Stimulated activated CD8-positive, alpha-beta memory T cell treated with anti-CD3 and anti-CD28 coated beads, Interleukin-15, amount 100 ng/mL, for 48 hours (primary cell): ENCODE measurements at places on chromosomes 1 and 21.

DNA sequence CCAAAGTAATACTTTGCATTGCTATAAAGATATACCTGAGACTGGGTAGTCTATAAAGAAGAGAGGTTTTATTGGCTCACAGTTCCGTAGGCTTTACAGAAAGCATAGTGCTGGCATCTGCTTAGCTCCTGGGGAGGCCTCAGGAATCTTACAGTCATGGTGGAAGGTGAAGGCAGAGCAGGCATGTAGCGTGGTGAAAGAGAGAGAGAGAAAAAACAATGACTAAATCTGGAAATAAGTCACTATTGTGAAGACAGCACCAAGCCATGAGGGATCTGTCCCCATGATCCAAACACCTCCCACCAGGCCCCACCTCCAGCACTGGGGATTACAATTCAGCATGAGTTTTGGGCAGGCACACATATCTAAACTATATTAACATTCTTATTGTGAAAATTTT lies 30.4 kb downstream of the SLC30A7 start:
- DNase-seq = no peak

GRCh38 chr1:224114787-224115175 lies 870 bp downstream of the FBXO28 start:
- no peak for DNase-seq

- no peak for DNase-seq
These were observed 51.5 kb downstream of the CAPN2 start for GRCh38 chr1:223763881-223764280.

GRCh38 chr21:36491209-36491910 lies 11.4 kb upstream of the CLDN14 start:
- DNase-seq = no peak

GRCh38 chr1:1084372-1085170 lies 10.5 kb upstream of the RNF223 start:
- no peak for DNase-seq

- no peak for DNase-seq
These were observed 19.7 kb upstream of the DIPK1A start for GRCh38 chr1:92980732-92981647.

GRCh38 chr1:39411526-39412478 lies 79.6 kb upstream of the BMP8A start:
- DNase-seq = no peak

- no peak for DNase-seq
These were observed 7.1 kb downstream of the PADI1 start for GRCh38 chr1:17212009-17212408.

- no peak for DNase-seq
These were observed 334.1 kb downstream of the RRAGC start for GRCh38 chr1:38525343-38526043.

DNA sequence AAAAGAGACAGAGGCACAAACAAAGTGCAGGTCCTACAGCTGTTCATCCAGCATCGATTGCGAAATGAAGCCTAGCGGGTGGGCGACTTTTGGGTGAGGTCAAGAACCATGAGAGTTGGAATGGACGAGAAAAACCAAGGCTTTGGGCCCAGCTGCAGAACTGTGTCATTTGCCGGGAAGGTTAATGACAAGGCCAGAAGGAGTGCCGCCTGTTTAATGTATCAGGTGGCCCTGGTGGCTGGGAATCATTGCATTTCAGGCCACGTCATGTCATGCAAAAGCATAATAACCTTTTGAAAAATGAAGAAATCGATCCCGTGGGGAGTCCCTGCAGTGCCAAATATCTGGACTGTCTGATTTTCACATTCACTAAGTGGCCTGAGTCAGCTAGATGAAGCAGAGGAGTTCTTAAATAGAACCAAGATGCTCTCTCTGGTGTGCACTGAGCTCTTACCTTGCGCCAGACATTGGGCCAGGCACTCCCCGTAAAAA lies 8.1 kb upstream of the RCC2 start:
- DNase-seq = no peak

GRCh38 chr1:10374442-10374860 lies 24.4 kb upstream of the PGD start:
- DNase-seq = no peak

DNA sequence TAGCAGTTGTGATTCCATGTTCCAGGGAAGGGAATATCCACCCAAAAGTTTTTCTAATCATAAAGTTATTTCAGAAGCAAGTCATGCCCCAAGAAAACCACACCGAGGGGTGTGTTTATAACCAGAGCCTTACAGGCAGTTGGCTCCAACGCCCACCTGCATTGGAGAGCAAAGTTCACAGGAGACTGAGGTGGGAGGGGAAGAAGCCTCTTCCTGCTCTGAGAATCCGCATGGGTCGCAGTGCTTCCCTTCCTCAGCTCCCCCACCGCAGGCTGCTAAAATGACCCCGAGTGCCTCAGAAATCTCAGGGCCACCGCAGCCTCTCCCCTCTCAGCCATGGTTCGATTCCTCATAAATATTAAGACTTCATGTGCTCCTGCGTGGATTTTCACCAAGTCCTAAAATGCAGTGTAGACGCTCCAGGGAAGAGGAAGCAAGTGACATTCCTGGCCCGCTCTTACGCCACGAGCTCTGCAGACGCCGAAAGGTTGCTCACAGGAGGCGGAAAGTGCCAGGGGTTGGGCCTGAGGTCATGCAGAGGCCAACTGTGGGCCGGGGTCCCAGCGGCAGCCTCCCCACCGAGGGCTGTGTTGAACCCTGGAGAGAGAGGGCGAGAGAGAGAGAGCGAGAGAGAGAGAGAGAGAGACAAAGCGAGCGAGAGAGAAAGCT lies 13.4 kb upstream of the SPSB1 start:
- peak; percentile 38 for DNase-seq

GRCh38 chr1:242731446-242731845 lies 206.9 kb upstream of the PLD5 start:
- no peak for DNase-seq

DNA sequence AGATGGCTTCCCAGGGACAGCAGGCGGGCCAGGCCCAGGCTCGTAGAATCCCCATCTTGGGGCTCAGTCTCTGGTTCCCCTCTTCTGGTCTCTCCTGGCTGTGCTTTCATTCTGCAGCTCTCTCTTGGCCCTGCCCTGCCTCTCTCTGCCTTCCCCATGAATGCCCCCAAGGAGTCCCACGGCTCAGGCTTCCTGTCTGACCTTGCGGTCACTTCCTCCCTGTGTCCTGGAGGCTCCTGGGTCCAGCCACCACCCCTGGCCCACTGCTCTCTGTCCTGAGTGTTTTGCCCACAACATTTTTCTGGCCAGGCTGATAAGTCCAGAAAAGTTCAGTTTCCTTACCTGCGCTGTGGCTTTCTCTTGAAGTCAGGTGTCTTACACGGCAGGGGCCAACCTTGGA lies 29.1 kb downstream of the PIGP start:
- no peak for DNase-seq

DNA sequence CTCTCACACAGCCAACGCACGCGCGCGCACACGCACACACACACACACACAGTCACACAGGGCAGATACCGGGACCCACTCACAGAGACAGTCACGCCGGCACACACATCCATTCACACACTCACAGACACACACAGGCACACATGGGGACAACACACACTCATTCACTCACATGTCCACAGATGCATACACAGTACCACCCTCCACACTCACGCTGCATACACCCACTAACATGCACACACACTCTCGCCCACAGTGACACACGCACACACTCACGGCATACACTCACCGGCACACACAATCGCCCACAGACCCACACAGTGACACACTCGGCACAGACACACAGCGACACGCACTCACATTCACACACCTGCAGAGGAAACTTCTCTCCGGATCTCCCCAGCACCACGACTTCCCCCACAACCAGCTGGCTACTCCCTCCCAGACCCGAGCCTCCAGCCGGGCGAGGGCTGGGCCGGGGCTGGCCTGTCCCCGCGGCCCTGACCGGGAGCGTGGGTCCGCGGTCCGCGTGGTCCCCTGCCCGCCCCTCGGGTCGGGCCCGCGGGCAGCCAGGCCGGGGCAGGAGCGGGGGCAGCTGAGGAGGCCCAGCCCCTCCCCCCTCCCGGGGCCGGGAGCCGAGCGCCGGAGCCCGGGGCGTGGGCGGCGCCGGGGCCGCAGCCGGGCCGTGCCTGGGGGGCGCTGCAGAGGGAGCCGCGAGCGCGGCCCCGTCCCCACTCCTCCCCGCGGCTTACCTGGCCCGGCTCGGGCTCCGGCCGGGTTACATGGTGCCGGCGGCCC lies 552 bp downstream of the DLGAP3 start:
- DNase-seq = no peak

DNA sequence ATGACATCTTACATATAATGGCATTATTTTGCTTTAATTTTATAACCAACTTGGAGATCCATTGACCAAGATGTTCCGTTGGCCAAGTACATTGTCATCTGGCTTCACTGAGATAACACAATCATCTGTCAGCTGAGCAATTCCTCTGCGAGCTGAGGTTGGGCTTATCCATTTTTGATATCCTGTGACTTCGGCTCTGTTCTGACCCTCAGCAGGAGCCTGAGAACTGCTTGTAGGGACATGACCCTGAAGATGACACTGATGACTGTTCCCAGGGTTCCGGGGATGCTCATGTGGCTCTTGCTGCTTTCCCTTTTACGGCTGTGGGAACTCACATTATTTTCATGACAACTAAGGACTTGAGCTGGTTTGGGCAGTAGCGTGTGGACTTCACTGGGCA lies 51.2 kb downstream of the TLR5 start:
- DNase-seq = no peak
